ENCODE measurements at places on chromosomes 2 and 18.

GRCh38 chr18:72086421-72086820 is 457.7 kb downstream of the CBLN2 start:
- DNase-seq = no peak

DNA sequence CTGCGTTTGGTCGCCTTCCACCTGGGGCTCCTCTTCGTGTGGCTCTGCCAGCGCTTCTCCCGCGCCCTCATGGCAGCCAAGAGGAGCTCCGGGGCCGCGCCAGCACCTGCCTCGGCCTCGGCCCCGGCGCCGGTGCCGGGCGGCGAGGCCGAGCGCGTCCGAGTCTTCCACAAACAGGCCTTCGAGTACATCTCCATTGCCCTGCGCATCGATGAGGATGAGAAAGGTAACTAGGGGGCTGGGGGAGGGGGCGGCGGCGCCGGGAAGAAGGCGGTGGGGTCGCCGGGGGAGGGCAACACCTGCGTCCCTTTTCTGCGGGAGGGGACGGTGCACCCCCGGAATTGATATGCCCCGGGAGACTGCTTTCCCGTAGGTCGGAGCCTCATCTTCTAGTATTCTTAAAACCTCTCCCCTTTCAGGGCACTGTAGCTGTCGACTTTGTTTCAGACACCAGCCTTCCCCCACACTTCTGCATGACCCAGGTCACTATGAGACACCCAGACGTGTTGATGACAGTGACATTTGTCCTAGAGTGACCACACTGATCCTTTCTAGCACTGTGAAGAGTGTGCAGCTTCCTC is 755 bp downstream of the SPAST start:
- DNase-seq = no peak

DNA sequence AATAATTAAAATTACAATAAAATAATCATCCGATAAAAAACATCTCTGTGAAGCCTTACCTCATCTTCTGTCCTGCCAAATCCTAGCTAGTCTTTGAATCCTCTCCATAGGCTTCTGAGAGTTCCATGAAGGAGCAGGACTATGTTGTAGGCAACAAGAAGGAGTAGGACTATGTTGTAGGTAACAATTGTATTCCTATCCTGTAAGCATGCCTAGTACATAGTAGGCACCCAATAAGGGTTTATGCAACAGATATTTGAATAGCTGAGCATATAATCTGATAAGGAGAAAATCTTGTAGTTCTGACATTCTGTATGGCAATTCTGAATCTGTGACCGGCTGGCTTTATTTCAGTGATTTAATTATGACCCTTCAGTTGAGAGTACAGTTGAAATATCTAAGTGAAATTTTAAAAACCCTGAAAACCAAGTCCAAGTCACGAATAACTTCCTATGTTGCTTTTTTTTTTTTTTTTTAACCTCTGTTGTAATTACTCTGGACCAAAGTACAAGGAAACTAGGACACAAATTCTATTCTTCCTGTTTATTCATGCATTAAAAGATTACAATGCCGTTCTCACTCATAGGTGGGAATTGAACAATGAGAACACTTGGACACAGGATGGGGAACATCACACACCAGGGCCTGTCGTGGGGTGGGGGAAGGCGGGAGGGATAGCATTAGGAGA is 27.8 kb downstream of the VWA3B start:
- no peak for DNase-seq

DNA sequence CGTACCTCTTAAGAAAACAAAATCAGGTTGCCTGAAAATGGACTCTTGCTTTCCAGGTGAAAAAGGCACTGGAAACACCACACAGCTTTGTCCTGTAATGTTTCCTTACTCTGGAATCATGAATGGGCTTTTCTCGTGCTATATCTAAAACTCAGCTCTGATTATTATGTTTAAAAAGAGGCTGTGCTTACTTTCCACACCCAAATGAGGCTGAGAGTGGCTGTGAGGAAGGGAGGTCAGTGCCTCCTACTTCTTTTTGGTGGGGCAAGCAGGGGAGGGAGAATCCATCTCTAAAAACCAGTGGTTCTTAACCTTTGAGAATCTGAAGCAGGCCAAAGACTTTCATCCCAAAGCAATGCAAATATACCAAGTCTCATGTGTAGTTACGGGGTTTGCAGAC is 148.6 kb downstream of the FAM210A start:
- DNase-seq = no peak

DNA sequence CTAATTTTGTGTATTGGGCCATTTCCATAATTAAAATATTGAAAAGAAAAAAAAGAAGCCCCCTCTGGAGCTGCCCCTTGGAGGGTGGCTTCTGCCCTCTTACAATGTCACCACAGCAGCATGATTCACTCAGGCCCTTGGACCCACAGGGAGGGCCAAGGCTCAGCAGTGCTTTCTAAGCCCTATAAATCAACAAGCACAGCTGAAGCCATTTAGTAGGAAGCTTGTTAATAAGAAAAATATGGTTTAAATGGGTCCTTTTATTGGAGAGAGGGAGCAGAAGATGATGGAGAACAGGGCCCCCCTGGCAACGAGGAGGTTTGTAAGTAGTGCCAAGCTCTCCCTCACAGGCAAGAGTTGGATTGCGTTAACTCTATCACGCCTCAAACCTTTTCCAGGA is 107.6 kb upstream of the FZD7 start:
- no peak for DNase-seq

DNA sequence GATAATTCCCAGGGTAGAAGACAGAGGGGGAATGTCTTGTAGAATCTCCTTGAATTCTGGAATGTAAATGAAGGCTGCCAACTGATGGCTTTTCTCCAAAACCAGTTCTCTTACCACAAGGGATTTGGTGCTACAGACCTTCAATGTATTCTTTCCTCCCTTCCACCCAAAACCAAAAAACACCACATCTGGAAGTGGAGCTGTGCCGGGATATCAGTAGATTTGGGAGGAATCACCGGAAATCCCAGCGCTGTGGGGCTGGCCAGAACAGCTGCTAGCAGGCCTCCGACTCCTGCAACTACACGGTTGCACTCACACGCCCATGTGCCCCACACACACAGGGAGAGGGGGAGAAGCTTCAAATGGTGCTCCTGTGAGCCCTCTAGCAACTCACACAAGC is 45.7 kb downstream of the RPL31 start:
- DNase-seq = no peak

- no peak for DNase-seq
These were observed 56.2 kb upstream of the B3GNT7 start for GRCh38 chr2:231339316-231339715.

DNA sequence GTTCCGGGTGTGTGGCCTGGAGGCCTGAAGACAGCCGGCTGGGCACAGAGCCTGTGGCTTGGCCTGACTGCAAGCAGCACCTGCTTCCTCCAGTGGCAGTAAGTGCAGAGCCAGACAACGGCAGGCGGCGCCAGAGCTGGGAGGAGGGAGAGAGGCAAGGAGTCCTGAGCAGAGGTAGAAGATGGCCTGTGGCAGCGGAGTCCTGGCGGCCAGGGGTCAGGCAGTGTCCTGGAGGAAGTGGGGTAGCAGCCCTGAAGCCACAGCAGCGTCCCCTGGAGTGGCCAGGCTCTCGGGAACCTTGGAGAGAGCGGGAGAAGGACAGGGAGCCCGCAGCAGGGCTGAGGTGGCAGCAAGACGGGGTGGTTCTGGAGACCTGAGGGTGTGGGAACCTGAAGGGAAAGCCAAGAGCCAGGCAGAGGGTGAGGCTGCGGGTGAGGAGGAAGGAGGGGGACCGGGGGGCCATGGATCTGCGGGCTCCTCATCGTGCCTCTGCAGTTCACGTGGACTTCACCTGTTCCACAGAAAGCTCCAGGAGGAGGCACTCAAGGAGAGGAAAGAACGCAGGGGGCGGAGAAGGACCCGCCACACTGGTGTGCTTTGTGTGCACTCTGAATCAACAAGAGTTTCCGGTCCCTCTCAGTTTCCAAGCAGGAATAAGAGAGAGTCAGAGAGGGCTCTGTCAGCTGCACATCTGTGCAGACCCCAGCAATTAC is 85.9 kb downstream of the USP40 start:
- DNase-seq = no peak

- DNase-seq = no peak
These were observed 82.0 kb upstream of the NEDD4L start for GRCh38 chr18:57961876-57962505.
